HL-60 (cell line): ENCODE measurements at places on chromosomes 2 and 18.

DNA sequence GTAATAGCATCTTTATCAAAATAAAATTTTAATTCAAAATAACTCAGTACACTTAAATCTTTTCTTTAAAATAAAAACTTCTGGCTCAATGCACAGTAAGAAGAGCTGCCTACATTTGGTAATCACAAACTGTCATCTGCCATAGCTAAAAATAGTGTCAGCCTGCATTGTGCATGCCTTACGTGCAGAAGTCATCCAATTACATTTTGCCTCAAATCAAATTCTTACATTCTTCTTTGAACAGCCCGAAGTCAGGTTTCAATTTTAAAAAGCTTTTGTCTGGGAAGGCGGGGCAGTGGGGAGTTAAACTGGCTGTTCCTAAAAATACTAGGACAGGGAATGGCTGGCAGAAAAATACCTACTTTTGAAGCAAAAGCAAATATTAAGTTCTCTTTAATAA, 51.1 kb downstream of the RTN4 start:
- no peak for DNase-seq

- no peak for DNase-seq
Measured at GRCh38 chr2:120365236-120365793, 19.4 kb downstream of the INHBB start.

- DNase-seq, result no peak
Measured at GRCh38 chr2:51781691-51782090, 749.8 kb upstream of the NRXN1 start.

- DNase-seq, result no peak
Measured at GRCh38 chr2:60962528-60962927, 55.0 kb upstream of the PEX13 start.

GRCh38 chr2:148730085-148730484, 85.5 kb downstream of the EPC2 start:
- no peak for DNase-seq

DNA sequence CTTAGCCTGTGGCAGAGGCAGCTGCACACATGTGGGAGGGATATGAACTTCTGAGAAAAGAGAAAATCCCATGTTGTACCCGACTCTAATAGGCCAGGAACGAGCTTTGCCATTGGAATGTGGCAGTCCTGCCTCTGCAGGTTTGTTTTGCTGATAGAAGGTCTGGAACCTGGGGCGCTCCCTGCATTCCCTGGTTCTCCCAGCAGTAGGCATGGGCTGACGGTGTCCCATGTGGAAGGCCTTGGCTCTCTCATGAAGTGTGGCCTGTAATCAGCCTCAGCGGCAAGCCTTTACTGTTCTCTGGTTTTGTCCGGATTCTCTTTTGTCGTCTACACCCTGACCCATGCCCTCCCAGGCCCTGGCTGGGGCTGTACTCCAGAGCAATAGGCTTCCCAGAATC, 72.3 kb downstream of the KIF5C start:
- no peak for DNase-seq

DNA sequence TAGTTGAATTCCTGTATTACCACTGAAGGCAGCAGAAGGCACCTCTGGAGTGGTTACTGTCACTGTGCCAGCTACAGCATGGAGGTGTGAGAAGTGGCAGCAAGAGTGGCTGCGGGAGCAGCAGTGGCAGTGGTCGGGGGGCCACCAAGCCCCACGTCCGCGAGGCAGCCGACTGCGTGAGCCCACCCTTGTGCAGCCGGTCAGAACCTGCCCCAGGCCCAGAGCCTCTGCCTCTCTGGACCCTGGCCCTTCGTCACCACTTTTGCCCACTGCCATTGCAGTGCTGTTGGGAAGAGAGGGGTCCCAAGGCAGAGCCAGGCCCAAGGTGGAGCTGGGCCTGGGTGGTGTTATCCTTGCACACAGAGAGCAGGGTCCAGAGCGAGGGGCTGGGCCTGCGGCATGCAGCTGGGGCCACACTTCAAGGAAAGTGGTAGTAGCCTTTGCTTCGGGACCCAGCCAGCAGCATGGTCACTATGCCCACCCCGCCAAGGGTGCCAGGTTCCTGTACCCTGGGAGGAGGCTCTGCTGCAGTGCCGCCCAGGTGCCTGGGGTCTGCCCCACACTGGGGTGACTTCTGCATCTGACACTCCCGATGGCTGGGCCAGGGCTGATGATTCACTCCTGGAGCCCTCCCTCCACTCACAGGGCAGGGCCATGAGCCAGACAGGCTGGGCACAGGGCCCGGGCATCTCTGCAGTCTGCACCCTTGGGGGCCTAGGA, 450.1 kb upstream of the LRATD1 start:
- DNase-seq, result no peak

GRCh38 chr2:236237468-236238190, 26.6 kb downstream of the ASB18 start:
- DNase-seq, result no peak

GRCh38 chr2:108634011-108634410, 85.3 kb upstream of the RANBP2 start:
- DNase-seq, result no peak

DNA sequence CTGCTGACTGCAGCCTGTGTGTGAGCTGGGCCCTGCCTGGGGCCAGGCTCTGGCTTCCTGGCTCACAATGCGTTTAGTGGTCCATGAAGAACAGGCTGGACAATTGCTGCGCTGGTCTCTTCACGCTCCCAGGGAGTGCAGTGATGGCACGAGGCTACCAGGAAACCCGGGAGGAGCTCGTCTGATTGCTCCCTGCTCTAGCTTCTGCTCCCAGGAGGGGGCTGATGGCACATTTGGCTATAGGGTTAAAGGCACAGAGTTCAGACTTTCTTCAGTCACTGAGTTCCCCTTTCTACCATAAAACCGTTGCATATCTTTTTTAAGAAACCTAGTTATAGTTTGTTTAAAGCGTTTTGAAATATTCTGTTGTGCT, 60.1 kb downstream of the KCNF1 start:
- DNase-seq, result no peak

DNA sequence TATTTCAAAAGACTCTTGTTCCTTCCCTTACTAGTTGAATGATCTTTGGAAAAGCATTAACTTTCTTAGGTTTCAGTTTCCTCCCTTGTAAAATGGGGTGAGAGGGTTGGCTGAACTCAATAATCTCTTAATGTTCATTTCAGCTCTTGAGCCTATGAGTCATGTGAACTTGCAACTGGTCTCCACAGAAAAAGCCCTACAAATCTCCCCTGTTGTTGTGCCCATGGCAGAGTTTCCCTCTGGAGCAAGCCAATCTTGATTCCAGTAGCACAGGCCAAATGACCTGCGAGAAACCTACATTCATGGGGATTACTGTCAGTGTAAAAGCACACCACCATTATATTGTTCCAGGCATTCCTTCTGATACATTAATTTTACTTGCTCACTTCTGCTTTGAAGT, 388.9 kb downstream of the ALK start:
- no peak for DNase-seq

DNA sequence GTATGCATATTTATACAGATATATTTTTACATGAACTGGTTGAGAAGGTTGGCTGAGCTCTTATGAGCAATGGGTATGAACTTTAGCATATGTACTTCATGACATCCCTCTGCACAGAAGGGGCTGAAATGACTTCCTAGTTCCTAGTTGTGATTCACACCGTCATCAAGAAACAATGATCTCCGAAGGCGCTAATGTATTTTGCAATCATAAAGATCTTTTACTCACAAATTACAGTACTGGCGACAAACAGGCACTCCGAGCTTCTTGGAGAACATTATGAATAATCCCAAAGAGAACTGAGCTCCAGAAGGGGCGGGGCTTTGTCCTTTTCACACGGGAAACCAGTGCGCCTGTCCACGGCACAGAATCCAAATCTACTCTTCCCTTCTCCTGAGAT, 18.1 kb downstream of the BCL2 start:
- DNase-seq, result no peak

DNA sequence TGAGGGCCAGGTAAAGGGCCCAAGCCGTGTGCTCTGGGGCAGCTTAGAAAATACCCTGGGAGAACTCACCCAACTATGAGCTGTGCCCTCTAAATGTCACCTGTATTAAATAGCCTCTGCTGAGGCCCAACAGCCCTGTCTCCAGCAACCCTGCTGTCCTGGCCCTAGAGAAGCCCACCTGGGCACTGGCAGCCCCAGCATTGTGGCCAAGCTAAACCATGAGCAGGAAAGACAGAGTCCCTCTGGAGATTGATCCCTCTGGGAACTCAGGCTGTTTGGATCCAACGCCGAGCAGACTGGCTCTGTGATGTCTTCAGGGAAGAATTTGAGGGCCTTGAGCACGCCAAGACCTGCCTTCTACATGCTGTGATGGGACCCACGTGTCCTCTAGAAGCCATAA, 126.5 kb downstream of the TTC32 start:
- no peak for DNase-seq

DNA sequence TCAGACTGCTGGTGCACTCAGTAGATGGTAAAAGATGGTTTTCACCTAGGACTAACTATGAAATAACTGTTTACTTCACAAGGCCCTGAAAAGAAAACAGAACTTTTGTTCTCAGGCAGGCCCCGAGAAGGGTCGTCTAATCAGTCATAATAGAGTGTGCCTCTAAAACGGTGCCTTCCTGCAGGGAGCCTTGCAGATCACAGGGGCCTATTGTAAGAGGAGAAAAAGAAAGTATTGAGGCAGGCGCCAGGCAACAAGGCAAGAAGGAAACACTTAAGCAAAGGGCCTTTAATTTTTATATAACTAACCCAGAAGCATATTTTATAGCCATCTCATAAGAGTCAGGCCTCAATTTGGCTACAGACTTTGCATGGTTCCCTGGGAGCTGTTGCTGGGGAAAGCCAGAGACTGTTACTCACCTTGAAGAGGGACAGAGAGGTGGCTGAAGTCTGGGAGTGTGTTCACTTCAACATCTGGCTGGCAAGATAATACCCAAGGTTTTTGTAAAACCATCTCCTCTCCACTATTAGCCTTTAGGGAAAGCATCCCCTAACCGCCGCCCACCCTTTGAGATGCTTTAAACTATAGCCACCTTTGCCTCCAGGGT, 117.1 kb downstream of the PRPF40A start:
- no peak for DNase-seq

DNA sequence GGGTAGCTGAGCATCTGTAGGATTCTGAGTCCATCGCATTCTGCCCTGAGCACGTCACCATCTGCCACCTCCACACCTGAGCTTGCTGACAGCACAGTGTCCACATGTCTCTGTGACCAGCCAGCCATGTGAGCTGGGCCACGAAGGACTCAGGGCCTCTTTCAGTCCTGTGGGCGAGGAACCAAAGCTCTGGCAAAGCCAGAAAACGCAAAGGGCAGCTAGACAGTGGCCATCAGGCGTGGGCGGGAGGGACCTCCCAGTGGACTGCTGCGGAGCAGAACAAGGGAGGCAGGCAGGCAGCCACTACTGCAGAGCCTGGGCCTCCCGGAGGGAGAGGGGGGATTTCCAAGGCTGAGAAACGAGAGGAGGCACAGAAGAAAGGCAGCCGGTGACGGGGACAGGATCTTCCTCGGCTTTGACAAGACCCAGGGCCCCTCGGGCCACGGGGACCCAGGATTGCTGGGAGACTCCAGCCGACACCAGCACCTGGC, 274.6 kb upstream of the SALL3 start:
- no peak for DNase-seq

DNA sequence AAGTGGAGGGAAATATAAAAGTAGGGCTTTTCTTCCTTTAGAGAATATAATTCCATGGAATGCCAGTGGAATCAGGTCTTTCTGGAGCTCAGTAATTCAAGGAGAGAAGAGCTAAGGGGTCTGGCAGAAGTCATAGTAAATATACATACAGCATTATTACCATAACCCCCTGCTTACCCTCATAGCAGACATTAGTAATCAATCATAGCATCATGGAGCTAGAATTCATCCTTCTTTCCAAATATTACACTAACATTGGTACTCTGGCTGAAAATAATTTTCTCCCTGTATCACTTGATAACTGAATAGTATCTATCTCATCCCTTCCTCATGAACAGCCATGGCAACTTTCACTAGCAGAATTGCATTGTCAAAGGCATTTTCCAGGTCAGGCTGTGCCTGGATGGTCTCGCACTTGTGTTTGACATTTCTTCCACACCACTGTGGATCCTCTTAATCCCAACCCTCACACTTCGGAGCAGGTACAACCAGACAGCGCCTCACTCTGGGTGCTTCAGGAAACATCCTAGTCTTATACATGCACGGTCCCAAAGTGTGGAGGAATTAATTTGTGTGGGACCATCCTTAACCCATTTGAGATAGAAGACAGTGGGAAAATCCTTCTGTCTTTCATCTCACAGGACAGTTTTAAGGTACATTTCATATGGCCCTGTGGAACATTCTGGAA, 84.2 kb upstream of the SEC11C start:
- DNase-seq, result no peak

- no peak for DNase-seq
Measured at GRCh38 chr2:112993831-112994230, 11.4 kb upstream of the IL36A start.

- DNase-seq, result no peak
Measured at GRCh38 chr2:145757503-145758246, 1237.8 kb upstream of the ZEB2 start.

GRCh38 chr2:46326231-46326980, 29.2 kb downstream of the EPAS1 start:
- peak; percentile 11 for DNase-seq

- no peak for DNase-seq
Measured at GRCh38 chr2:169232551-169233154, 129.7 kb downstream of the LRP2 start.

- DNase-seq, result no peak
Measured at GRCh38 chr2:202450785-202451184, 74.7 kb downstream of the BMPR2 start.

DNA sequence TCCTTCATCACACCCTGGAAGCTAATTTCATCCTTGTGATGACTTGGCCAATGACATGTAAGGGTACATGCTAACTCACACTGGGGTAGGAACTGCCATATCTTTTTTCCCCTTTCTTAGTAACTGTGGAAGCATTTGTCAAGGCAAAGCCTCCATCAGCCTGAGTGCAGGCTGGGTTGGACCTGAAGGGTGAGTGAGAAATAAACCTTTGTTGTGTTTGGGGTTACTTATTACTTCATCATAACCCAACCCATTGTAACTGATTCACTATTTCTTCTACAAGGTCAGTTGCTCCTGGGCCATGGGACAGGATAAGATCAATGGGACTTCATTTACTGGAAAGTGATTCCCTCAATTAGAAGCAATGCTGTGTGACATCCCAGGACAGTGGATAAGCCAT, 108.4 kb downstream of the COL6A3 start:
- no peak for DNase-seq

GRCh38 chr2:186515376-186515775, 29.3 kb downstream of the ZC3H15 start:
- no peak for DNase-seq

DNA sequence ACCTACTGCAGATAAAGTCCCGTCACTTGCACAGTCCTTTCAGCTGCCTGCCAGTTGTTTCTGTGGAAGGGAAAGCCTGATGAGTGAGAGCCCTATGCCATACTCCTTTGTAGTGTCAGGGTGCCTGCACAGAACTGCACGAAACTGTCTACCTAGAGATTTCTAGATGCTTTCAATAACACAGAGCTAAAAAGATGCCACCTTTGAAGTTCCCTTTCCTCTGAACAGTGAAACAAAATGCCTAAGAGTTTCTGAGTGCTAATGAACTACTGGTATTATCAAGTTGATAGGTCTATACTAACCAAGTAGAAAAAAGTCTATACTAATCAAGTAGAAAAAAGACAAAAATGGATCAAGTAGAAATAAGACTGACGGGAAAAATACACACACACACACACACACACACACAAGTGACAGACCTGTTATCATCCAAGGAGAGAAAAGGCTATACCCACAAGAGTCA, 79.0 kb downstream of the TLK1 start:
- no peak for DNase-seq
